ENCODE measurements at places on chromosomes 5 and 9.

DNA sequence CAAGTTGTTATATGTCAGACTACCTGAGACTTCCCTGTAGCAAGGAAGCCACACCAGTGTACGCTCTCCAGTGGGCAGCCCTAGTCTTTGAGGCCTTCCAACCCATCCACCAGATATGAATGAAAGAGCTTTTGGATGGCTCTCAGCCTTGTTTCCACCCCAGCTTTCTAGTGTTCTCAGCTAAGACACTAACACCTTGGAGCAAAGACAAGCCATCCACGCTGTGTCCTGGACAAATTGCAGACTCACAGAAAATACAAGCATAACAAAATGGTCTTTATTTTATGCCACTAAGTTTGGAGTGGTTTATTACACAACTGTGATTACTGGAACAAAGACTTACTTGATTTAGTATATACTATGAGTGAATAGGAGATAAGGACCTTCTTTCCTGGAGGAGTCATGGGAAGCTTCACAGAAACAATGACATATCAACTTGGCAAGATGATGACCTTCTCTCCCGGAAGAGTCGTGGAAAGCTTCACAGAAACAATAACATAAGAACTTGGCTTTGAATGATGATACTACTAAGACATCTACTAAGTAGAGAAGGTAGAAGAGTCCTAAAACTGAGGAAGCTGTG, 134.0 kb upstream of the VCAN start:
- no peak for DNase-seq

GRCh38 chr5:28823231-28823630, 1784.8 kb upstream of the CDH9 start:
- no peak for DNase-seq

- DNase-seq, result no peak
Observed at GRCh38 chr5:176611435-176611834, 1.5 kb upstream of the GPRIN1 start.

GRCh38 chr9:70003901-70004714, 39.5 kb upstream of the MAMDC2 start:
- no peak for DNase-seq

GRCh38 chr9:115978659-115979096, 174.9 kb upstream of the PAPPA start:
- DNase-seq, result no peak

- DNase-seq, result no peak
Observed at GRCh38 chr5:40842351-40842750, 1.2 kb downstream of the CARD6 start.

- no peak for DNase-seq
Observed at GRCh38 chr5:172667786-172668593, 26.9 kb downstream of the NEURL1B start.

DNA sequence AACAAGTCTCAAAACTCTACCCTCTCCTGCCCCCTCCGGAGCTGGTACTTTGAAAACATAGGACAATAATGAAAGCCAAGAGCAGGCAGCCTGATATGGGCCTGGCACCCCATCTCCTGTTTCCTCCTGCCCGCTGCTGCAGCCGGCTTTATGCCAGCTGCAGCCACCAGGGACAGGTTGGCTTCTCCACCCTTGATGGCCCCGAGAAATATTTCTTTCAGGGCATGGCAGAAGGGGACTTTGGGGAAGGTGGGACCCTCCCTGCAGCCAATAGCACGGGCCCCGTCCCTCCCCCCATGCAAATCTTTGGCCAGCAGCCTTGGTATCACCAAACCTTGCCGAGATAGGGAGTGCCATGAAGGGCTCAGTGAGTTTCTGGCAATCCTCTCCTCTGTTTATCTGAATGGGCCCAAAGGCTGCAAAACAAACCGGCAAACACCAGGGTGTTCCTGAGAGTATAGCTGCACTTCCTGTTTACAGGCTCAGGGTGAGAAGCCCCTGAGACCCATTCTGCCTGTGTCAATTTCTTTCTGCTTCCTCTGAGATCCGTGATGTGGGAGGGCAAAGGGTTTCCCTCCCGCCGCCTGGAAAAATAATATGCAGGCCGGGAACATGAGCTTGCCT, 73.4 kb upstream of the BOD1 start:
- DNase-seq, result no peak

DNA sequence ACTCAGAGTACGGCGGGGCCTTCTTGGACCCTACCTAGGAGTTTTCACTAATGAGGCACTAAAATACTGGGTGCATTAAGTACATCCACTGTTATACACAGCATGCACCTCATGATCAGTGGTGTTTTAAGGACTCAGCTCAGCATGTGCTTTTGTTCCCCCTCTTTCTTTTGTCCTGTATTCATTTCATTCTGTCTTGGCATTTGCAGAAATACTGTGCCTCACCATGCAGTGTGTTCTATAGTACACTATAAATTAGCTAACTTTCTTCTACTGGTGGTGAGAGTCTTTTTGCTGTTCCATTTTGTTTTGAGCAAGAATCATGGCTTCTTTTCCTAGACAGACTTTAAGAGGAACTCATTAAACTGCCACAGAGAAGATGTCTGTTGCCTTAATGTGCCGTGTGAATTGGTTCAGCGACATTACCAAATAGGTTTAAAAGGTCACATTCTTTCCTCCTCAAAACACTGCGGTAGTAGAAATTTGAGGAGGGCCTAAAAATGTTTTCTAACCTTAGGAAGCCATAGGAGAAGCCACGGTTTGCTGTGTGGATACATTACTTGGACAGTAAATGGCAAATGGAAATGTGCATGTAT, 276.6 kb downstream of the MAST4 start:
- DNase-seq, result no peak
